ENCODE measurements at places on chromosomes 5 and 9. TPM values are rescaled to one million over a fixed set of nuclear protein-coding genes. Genes with fewer than 3 reads are reported as not detected.

GRCh38 chr9:113573046-113573958 lies 109.8 kb downstream of the RGS3 start:
- DNase-seq, result no peak

GRCh38 chr5:121872856-121873255 lies 21.2 kb downstream of the FTMT start:
- no peak for DNase-seq

- DNase-seq, result no peak
These were observed 15.6 kb downstream of the RIOK2 start for GRCh38 chr5:97167435-97167834.

- DNase-seq, result no peak
These were observed 376.2 kb upstream of the WWC1 start for GRCh38 chr5:167915237-167915636.

GRCh38 chr5:36880761-36881160 lies 4.2 kb downstream of the NIPBL start:
- no peak for DNase-seq

DNA sequence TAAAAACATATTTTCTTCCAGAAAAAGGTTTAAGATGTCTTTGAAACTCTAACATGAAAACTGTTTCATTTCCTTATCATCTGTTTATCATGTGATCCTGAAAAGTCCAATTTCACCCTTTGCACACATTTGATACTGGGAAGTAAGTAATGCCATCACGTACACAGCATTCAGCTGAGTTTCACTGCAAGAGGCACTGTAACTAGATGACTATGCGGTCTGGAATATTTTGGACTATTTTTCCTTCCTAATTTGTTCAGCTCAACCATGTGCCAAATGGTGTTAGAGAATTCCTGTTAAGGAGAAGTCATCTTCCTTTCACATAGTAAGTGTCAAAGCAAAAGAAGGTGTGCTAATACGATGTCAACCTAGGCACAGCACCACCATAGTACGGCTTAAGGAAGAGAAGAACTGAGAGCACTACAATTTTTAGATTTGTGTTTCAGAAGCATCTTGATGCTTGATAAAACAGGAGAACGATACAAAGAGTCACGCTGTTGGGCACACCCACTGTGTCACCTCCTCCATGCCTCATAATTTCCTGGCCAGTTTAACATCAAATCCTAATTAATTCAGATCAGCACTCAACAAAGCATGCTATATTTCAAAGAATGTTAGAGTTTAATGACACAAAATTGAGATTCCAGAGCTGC lies 77.5 kb downstream of the GNAQ start:
- DNase-seq, result no peak

DNA sequence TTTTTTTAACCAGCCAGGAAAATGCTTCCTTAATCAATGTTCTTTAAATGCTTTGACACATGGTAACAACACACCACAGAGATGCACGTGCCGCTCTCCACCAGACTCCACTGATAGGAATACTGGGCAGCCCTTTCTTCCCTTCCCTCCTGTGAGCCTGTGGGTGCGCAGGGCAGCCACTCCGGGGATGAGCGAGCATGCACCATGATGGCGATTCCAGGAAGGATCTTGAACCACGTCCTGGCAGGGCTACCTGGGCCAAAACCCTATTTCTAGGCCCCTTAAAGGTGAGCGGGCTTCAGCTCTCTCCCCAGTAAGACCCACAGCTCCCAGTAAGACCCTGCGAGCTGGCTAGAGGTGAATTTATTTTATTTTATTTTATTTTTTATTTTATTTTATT lies 128.2 kb downstream of the MVB12B start:
- no peak for DNase-seq

Gene FABP6
- polyA plus RNA-seq, result 0.63 TPM

Gene FAM221B
- not detected for polyA plus RNA-seq

Gene GPSM1
- 8.2 TPM for polyA plus RNA-seq

Gene PTBP3
- polyA plus RNA-seq, result 49.9 TPM

Gene ZNF883
- 1.8 TPM for polyA plus RNA-seq
